ENCODE measurements at places on chromosomes 5 and 9.

- DNase-seq: no peak
These were observed 3.8 kb downstream of the NR2F1-AS1 start for GRCh38 chr5:93576994-93577853.

- DNase-seq: no peak
These were observed 28.5 kb downstream of the GOLGA2 start for GRCh38 chr9:128247226-128247803.

GRCh38 chr5:103295424-103295823 lies 36.9 kb downstream of the MACIR start:
- DNase-seq: no peak

DNA sequence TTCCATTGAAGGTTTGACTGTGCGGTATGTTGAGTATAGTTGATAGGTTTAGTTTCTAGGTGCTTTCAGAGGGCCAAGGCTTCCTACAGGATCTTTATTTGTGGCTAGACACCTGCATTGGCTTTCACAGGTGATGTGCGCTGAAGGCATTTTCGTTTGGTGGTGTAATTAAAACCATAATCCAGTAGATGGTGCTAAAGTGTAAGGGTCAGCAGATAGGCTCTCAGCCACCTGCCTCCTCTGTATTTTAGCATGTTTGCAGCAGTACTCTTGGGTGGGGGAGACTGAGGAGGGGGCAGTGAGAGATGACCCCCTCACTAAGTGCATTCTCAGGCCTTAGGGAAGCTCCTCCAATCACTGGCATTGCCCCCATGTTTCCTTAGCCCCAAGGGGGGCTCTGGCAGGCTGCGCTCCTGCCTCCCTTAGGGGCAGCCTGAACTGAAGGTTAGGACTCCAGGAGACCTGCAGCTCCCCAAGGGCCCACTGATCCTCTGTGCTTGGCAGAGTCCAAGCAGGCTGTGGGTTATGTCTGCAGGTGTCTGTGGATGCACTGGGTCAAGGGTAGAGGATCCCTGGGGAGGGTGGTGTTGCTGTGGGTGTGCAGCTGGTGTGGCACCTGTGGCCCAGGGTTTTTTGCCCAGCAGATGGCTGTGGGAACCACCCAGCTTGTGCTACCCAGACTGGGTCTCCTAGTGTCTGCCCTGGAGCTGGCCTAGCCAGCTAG lies 23.4 kb downstream of the CDK20 start:
- no peak for DNase-seq

DNA sequence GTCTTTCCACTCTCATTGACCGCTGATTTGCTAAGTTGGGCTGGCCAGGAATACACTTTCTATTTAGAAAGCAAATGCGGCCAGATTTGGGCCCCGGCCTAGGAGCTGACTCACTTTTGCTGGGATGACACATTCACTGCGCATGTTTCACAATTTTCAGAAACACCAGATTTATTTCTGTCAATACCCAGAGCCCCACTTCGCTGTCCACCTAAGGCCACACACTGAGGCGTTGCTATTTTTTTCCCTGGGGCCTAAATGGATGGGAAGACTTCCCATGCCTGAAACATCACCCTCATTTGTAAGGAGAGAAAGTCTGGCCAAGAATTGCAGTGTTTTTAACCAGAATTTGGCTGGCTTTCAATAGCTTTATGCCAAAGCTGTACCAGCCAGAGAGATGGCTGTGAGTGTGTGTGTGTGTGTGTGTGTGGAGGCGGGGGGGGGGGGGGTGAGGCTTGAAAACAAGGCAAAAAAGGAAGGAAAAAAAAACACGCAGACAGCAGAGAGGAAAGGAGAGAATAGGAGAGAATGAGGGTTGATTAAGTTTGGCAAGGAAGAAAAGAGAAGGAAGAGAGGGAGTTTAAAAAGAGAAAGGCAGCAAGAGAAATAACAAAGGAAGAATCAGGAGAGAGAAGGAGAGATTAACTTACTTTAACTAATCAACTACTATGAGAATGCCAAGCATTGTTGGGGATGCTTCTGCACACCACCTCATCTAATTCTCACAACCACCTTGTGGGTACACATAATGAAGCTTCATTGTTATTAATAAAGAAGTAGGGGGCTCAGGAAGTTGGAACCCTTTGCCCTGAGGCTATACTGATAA lies 261.4 kb upstream of the KLF4 start:
- no peak for DNase-seq

DNA sequence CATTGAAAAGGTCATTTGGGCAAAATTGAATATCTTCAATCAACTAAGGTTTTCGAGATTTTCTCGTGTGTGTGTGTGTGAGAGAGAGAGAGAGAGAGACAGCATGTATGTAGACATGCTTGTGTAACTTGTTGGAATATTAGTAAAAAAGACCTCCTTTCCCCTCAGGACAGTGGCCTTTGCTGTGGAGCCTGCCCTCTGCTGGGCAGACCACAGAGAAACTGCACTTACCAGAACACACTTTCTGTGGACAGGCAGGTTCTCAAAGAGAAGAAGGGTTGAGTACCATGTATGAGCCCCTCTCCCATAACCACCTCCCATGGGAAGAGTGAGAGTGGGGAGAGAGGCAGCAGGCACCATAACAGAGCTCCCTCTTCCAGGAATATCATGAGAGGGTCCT lies 45.6 kb downstream of the CFAP90 start:
- no peak for DNase-seq

GRCh38 chr5:128682669-128683068 lies 144.6 kb upstream of the FBN2 start:
- no peak for DNase-seq

DNA sequence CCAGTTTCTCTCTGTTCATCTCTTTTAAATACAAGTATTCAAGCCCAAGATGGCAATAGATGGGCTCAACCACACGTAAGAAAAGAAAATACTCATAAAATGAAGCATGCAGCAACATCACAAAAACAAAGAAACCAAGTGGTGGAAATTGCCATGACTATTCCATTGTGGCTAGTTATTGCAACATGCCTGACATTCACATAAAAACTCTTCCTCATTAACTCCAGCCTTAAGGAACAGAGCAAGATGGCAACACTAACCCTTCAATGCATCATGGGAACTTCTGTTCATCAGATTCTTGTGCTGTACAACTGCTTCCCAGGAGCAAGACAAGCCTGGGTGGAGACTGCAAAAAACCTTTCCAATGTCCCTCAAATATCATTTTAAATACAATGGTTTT lies 1.4 kb upstream of the GLIS3 start:
- no peak for DNase-seq

DNA sequence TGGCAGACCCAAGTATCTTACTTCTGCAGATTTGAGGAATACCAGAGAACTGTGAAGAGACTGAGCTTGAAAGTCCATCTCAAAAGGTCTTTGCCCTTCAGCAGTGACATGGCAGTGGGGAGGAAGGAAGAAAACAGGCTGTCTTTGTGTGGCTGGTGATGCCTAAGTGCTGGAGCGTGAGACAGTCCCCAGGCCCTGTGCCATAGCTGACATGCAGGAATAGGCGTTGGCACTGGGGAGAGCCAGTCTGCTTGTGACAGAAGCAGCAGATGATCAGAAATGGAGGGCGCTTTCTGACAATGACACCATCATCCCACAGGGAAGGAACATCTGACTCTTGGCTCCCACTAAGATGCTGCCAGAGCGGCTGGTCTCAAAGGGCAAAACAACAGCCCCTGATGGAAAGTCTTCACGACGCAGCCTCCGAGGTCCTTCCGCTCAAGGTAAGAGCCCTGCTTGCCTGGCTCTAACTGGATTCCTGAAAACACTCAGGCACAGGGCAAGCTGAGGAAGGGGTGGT lies 15.5 kb upstream of the GLRX start:
- no peak for DNase-seq

- no peak for DNase-seq
These were observed 10.8 kb upstream of the CCDC69 start for GRCh38 chr5:151234476-151235238.

- no peak for DNase-seq
These were observed 273.3 kb upstream of the ADAMTS16 start for GRCh38 chr5:4866817-4867216.

DNA sequence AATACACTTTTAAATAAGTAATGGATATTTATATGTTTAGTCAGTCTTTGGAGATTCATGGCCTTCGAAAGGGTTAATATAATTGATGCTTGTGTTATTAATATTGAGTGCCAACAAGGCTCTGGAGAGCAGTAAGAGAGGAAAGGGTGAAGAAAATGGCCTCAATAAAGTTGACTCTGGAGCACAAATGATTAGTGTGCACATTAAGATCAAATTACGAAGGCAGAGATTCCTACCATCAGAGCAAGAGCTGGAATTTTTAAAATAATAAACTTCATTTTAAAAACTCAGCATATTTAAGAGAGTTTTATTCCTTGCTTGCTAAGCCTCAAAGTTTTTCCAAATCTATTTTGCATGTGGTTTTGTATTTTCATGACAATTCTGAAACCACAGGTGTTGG lies 14.8 kb downstream of the SLC44A1 start:
- DNase-seq: no peak

DNA sequence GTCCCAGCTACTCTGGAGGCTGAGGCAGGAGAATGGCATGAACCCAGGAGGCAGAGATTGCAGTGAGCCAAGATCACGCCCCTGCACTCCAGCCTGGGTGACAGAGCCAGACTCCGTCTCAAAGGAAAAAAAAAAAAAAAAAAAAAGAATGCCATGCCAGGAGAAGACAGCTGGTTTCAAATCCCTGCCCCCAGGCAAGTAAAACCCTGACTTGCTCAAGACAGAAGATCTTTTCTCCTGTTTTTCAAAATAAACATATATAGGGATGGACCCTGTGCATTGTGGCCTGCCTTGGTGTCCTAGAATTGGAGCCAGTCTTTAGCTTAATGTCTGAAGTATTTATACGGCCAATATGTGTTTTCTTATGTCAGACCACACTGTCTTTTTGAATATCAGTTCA lies 177.1 kb downstream of the NR3C1 start:
- no peak for DNase-seq

- DNase-seq: no peak
These were observed 80.4 kb downstream of the TEK start for GRCh38 chr9:27189426-27189825.

GRCh38 chr5:1113805-1114586 lies 2.1 kb upstream of the SLC12A7 start:
- DNase-seq: no peak

DNA sequence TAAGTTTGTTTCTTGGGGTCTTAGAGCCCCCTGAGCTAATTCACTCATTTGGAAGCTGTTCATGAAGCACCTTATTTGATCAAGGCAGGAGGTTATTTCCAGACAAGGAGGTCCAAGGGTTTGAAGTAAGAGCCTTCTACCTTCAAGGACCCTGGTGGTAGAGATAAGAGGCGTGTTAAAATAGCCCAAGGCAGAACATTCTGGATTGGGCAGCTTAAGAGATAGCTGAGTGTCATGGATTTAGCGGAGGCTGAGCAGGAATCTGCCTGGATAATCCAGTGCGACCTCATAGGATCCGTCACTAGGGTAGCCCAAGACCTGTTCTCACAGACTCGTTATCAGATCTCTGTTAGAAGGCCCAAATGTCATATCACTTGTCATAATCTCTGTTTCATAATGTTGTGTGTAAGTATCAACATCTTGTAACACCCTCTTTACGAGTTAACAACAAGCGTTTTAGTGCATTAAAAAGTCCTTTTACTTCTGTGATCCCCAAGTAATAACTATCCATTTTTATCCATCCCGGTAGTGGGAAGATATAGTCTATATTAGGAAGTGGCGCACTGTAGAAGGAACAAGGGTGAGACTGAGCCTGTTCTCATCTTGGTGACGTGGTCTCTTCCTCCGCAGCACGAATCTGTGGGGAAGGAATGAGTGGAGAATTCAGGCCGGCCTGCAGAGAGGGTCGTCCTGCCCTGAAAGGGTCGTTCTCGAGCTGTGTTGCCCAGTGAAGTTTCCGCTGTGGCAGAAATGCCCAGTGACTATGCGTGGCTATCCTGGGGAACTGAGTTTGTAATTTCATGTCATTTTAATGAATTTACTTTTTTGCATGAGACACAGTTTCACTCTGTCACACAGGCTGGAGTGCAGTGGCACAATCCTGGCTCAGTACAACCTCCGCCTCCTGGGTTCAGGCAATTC lies 28.8 kb downstream of the SLC25A25 start:
- DNase-seq: no peak

DNA sequence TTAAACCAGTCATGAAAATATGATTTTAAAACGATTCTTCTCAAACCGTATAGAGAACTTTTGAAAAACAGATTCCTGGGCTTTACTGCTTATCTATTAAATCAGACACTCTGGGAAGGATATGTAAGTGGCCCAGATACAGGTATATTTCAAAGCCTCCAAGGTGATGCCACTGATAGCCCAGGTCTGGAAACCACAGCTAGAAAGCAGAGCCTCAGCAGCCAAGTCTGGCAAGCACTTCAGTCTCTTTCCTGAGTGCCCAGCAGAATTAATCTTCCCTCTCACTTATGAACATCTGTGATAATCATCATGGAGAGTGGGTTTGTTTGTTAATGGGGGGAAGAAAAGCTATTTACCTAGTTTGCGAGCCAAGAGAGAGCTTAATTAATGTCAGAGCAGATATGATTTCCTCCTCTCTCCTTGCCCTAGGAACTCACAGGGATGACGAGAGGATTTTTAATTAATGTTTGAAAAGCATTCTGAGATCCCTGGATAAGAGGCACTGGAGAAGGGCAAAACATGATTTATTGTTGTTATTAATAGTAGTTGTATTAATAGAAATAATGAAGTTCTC lies 368.4 kb downstream of the TLE1 start:
- no peak for DNase-seq

GRCh38 chr5:77893225-77893860 lies 117.2 kb upstream of the TBCA start:
- DNase-seq: no peak

DNA sequence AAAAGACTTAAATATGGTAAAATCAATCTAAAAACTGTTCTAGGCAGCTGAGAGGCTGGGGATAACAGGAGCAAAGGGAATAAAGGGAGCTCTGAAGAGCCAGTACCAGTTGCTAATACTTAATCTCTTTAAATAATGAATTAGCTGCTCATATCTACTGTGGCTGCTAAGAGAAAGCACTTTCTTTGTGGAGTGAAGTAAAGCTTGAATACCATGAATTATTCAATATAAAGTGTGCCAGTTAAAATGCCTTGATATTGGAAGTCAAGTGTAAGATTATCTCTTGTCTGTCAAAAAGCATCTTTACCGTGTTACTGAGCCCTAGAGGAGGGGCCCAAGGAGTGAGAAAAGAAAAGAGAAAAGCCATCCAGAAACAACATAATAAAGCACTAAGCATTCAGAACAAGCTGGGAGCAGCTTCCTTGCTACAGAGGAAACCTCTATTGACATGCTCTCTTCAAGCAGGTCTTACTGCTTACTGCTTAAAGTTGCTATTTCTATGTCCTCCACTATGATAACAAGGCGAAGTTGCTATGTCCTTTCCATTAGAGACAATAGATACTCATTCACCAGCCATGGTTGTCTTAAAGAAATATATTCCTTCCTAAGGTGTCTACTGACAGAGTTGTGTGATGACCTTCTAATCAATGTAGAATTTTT lies 297.4 kb downstream of the CETN3 start:
- no peak for DNase-seq

Data from bone marrow (tissue), 2 donors.